Stimulated activated CD8-positive, alpha-beta memory T cell treated with anti-CD3 and anti-CD28 coated beads, Interleukin-4, amount 100 ng/mL, for 1 hour (primary cell): ENCODE measurements at places on chromosomes 13 and 19.

DNA sequence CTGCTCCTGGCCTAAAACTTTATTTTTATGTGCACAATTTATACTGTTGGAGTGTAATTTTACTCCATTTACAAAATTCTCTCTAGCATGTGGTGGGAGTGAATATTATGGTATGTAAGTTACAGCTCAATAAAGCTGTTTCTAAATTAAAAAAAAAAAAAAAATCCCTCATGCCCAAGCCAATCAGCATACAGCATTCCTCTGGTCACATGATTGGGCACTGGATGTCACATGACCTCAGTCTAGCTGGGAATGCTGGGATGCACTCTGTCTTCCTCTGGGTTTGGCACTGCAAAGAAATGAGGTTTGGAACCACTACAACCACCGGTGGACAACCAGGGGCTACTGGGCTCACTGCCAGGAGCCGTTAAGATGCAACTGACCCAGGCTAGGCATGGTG lies 67.6 kb downstream of the ZNF557 start:
- DNase-seq, result no peak

DNA sequence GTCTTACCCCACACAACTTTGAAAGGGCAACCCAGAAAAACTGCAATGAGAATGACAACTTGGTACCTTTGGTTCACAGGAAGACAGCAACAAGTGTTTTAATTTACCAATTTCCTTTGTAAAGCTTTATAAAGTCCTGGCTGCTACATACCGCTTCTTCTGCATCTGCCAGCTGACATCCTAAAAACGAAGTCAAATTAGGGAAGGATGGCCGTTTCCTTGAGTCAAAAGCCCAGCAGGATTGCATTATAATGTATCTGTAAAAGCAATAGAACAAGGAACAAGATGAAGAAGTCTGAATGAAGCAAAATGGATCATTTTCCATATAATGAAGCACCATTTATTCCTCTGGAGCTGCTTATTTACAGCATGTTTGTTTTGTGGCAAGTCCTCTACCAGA lies 25.8 kb upstream of the URAD start:
- DNase-seq, result no peak

DNA sequence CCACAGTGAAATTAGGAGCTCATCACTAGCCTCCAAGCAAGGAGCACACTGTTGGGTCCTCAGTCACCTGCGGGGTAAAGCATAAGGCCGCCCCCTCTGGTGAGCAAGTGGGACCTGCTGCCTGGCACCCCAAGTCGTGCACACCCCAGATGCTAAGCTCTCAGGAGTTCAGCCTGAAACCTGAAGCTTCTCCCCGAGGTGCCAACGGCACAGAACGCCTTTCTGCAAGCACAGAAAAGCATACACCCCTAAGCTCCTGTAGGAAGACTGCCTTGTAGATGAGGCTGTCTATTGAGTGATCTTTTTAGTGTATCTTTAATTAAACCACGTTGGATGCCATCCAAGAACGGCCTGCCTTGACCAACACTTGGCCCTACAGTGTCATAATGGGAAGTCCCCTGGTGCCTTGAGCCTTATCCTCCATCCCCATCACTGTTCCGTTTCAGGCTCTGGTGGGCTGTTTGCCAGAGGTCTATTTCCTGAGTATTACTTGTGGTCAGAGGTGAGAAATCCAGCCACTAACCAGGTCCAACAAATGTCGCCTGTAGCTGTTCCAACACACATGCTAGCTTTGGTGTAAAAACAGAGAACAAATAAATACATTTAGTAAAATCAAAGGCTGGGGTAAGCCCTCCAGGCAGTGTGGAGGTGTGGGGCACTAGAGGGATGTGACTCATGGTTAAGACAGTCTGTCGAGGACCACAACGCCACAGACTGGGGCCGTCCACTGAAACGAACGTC lies 44.8 kb downstream of the C13orf42 start:
- no peak for DNase-seq

GRCh38 chr13:50994651-50995050 lies 85.1 kb downstream of the RNASEH2B start:
- no peak for DNase-seq

- no peak for DNase-seq
Observed at GRCh38 chr19:48283908-48284307, 14.0 kb downstream of the ZNF114 start.

- DNase-seq, result no peak
Observed at GRCh38 chr13:91988331-91988730, 589.9 kb downstream of the GPC5 start.

DNA sequence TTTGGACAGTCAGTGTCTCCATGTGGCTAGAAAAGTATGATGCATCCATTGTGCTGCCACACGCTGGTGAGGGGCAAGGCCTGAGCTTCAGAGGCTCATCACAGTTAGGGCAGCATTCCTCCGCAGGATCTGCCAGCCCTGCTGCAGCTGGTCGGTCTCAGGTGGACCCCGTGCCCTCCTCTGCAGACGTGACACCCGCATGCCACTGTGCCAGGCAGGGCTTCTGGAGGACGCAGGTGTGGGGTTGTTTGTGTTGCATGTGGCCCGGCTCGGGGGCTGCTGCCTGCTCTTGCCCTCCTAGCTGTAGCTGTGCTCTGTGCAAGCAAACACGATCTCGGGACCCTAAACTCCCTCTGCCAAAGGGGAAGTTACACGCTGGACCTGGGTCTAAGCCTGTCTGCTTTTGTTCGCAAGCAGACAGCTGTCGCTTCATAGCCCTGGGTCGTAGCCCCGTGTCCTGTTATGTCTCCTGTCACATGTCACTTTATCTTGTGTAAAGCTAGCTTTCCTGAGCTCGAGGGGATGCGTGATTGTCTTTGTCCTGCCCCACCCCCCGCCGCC lies 45.3 kb downstream of the SLC7A9 start:
- no peak for DNase-seq

- DNase-seq, result no peak
Observed at GRCh38 chr19:17686023-17686521, 2.1 kb downstream of the UNC13A start.

DNA sequence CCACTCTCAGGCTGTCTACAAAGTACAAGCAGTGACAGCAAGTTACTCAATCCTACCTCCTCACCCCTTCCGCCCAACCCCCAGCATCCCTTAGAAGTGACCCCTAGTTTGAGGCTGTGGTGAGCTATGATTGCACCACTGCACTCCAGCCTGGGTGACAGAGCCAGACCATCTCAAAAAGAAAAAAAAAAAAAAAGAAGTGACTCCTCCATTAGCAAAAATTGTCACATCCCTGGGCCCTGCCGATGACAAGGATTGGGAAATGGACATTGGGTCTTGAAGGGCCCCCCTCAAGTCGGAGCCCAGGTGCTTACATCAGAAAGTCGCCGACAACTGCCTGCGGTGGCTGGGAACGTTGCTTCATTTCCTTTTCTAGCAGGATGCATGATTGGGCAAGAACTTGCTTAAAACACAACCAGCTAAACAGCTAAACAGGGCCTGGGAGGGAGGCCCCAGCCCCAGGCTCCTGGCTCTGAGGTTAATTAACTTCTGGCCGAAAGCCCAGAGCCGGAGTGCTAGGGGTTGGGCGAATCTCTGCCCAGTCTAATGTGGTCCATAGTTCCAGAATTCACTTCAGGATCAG lies 15.3 kb downstream of the RAB3D start:
- no peak for DNase-seq

DNA sequence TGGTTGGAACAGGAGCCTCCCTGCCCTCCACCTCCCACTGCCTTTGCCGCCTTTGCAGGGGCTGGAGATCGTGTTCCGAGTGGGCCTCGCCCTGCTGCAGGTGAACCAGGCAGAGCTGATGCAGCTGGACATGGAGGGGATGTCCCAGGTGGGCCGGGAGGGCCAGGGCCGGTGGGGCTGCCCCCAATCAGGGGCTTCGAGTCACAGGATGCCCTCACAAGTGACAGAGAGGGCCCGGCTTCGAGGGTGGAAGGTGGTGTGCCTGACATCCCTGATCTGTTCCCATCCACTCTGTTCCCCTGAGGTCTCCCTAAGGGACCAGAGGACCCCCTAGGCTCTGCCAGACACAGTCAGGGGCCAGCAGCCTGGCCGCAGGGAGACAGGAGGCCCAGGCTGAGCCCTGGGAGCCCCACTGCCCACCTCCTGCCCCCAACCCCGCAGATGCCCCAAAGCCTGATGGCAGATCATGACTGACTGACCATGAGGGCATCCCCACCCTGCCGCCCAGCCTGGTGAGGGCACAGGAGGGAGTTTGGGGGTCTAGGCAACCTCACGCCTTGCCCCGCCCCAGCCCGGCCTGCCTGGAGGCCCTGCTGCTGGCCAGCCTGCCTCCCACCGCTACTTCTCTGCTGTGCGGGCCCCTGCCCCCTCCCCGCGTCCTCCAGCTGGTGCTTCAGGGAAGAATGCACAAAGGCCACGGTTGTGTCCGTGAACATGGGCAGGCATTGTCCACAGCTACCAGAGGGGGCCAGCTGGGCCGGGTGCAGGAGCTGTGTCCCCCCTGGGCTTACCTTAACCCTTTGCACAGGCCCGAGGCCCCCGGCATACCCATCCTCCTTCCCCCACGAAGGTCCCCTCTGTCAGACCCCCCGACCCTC lies 21.8 kb downstream of the EVI5L start:
- DNase-seq, result no peak

DNA sequence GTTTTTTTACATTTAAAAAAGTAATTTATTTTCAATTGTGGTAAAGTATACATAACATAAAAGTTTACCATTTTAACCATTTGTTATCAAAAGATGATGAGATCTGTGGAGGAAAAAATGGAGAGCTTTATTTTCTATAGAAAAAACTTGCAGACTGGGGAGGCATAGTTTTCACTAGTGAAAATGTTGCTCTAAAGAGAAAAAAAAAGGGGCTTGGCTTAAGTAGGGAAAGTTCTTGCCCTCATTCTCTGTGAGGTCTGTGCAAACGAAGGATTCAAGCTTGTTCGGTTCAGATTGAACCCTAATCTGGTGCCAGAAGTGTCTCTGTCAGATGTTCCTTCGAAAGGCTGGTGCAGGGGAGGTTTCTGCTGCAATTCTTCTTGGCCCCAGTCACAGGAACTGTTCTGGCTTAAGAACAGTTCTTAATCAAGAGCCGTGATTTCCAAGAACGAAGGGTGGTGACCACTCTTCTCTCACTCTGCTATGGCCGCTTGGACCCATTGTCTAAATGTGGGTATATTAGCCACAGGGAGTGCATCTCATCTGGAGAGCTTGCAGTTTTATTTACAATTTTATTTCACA lies 42.1 kb downstream of the PCCA start:
- no peak for DNase-seq

DNA sequence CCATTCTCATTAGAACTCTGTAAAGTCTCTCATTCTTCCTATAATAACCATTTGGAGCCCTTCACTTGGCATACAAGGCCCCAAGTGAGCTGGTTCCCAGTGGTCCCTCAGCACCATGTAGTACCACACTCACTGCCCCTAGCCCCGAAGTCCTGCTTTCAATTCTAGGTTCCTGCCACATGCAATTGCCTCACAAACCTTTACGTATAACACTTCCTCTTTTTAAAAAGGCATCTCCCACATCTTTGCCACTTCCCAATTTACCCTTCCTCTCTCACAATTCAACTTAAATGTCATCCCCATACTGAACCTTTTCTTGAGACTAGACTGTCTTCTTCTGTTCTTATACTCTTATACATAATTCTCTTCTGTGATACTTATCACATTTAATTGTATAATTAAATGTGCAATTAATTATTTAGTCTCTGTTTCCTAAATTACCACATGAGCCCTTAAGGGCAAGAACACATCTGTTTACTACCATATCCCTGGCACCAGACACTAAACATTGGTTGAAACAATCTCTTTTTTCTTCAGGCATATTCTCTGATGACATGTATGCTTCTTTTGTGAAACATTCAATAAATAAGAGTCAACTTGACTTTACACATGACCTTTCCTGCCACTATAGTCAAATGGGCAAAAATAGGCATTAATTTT lies 304.0 kb downstream of the SPRY2 start:
- no peak for DNase-seq

DNA sequence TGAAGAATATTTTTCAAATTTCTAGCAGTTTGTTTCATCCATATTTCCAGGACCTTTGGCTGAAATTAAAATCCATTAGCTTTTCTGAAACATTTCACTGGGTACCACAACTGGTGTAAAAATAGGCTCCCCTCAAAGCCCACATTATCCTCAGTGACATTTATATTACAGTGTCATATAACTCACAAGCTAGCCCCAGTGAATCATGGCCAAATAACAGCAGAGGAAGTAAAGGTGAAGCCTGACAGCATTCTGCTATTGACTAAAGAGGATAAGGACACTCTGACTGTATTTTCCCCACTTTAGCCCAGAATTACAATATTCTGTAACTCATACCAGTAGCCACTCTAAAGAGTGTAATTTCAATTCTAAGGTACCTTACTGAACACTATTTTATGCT lies 21.9 kb downstream of the KCTD12 start:
- DNase-seq, result no peak

GRCh38 chr13:36026531-36026930 lies 104.7 kb downstream of the DCLK1 start:
- DNase-seq, result no peak

GRCh38 chr13:42221121-42221765 lies 50.7 kb upstream of the AKAP11 start:
- no peak for DNase-seq

DNA sequence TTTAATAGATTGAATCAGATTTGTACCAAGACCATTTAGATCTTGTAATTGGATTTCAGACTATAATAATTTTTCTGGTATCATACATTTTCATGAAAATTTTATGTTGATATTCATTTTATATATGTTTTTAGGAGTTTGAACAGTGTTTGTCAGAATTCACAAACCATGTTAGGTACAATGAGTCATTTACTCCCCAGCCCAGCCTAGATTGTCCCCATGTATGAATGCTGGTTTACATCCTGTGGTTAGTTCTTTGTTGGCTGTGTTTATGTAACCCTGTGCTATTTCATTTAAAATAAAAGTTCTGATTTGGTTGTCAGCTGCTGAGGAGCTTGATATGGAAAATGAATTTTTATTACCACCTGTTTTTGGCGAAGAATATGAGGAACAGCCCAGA lies 96.7 kb downstream of the GJA3 start:
- no peak for DNase-seq

GRCh38 chr19:54024660-54025059 lies 33.2 kb downstream of the CACNG6 start:
- DNase-seq, result no peak

DNA sequence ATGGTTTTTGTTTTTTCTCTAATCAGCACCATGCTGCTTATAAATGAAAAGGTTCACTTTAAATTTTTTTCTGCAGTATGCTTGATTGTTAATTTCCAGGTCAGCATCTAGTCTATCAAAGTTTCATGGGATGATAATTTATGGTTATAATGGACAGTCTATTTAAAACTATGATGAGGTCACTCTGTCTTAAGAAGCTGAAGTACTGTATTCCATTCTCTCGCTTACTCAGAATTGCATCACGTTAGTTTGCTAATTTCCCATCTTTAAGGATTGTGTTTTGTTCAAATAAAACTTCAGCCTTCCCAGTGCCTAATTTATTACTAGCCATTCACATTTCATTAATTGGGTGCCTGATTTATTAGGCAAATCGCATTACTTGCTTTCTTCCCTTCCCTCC lies 94.3 kb downstream of the GPC6 start:
- DNase-seq, result no peak

- no peak for DNase-seq
Observed at GRCh38 chr13:75258159-75258782, 223.7 kb downstream of the TBC1D4 start.
